ENCODE measurements at places on chromosomes 13 and 19. TPM values are rescaled to one million over a fixed set of nuclear protein-coding genes. Genes with fewer than 3 reads are reported as not detected.
A peak's percentile ranks its signal among the peaks of the same experiment; 100 is the strongest.

DNA sequence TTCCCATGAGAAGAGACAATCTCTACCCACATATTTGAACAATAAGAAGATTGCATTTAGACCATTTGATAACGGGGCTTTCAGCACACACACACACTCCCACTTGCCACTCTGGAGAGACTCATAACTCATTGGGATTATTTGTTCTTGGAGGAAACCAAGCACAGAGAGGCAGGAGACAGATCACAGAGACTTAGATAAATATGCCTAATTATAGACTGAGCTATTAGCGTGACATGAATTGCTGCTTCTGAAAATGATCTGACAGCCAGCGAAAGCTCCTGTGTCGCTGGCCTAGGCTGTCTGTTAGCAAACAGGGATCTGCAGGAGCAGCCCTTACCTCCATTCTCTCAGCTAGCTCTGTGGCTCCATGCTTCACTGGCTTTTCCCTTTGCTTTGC, 111.4 kb downstream of the CCNA1 start:
- H3K27ac ChIP-seq, result no peak overlapping the region
- H3K4me3 ChIP-seq, result no peak overlapping the region
- H3K36me3 ChIP-seq, result no peaks in the 10 kb centered on the region
- no peaks in the 10 kb centered on the region for H3K4me1 ChIP-seq

DNA sequence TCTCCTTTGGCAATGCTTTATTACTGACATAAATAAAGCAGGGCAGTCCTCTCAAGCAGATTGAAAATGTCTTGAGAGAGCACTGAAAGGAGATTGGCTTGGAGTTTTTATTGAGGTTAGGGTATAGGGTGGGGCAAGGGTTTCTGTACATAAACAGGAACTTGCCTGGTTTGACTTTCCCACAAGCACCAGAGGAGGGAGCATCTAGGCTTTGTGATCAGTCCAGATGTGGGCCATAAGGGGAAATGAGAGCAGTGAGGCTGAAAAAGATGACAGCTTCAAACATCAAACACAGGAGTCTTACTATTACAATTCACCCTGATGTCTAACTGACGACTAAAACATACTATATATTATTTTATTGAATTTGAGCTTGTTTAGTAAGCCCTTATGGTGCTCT, 260.9 kb downstream of the MTUS2 start:
- no peak overlapping the region for H3K4me3 ChIP-seq
- H3K4me1 ChIP-seq, result no peaks in the 10 kb centered on the region
- no peaks in the 10 kb centered on the region for H3K27me3 ChIP-seq
- no peak for DNase-seq

The ZNF816 gene
- 10.2 TPM for total RNA-seq

- no peak overlapping the region for H3K4me3 ChIP-seq
- H3K4me1 ChIP-seq, result no peaks in the 10 kb centered on the region
- no peaks in the 10 kb centered on the region for H3K27me3 ChIP-seq
- no peak overlapping the region for H3K27ac ChIP-seq
- no peaks in the 10 kb centered on the region for H3K36me3 ChIP-seq
- DNase-seq, result no peak
These were observed 34.5 kb downstream of the SPRY2 start for GRCh38 chr13:80306337-80306972.

GRCh38 chr13:46553521-46553885, 533 bp downstream of the LRCH1 start:
- H3K4me1 ChIP-seq, result peaks cover 20% of the 10 kb centered on the region
- peak overlapping the region; percentile 63 for H3K27ac ChIP-seq
- no peaks in the 10 kb centered on the region for H3K27me3 ChIP-seq
- DNase-seq, result no peak
- H3K36me3 ChIP-seq, result no peaks in the 10 kb centered on the region
- peak overlapping the region; percentile 77 for H3K4me3 ChIP-seq

- H3K4me3 ChIP-seq, result peak overlapping the region; percentile 6
- peak overlapping the region; percentile 12 for H3K27ac ChIP-seq
- H3K4me1 ChIP-seq, result peaks cover 31% of the 10 kb centered on the region
- no peaks in the 10 kb centered on the region for H3K27me3 ChIP-seq
- H3K36me3 ChIP-seq, result no peaks in the 10 kb centered on the region
These were observed 6.2 kb downstream of the MYO1F start for GRCh38 chr19:8571006-8571411.

DNA sequence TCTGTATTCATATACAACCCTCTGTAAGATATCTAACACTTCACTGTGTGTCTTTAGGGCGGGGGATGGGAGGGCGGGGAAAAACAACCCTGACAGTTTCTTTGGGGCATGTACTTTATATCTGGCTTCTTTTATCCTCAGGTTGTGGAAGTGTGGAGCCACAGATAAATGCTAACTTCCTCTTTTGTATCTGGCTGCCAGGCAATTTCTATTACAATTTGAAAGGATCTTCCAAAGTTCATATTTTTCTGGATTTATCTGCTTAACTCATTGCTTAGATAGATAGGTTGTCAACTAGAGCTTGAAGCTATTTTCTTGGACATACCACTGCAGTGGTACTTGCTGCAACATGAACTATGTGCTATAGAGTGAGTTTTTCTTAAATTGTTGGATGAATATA, 393.0 kb downstream of the LMO7 start:
- peaks cover 2% of the 10 kb centered on the region for H3K4me1 ChIP-seq
- no peaks in the 10 kb centered on the region for H3K36me3 ChIP-seq
- no peaks in the 10 kb centered on the region for H3K27me3 ChIP-seq
- H3K27ac ChIP-seq, result no peak overlapping the region
- no peak overlapping the region for H3K4me3 ChIP-seq

The ZSCAN4 gene
- total RNA-seq, result not detected

DNA sequence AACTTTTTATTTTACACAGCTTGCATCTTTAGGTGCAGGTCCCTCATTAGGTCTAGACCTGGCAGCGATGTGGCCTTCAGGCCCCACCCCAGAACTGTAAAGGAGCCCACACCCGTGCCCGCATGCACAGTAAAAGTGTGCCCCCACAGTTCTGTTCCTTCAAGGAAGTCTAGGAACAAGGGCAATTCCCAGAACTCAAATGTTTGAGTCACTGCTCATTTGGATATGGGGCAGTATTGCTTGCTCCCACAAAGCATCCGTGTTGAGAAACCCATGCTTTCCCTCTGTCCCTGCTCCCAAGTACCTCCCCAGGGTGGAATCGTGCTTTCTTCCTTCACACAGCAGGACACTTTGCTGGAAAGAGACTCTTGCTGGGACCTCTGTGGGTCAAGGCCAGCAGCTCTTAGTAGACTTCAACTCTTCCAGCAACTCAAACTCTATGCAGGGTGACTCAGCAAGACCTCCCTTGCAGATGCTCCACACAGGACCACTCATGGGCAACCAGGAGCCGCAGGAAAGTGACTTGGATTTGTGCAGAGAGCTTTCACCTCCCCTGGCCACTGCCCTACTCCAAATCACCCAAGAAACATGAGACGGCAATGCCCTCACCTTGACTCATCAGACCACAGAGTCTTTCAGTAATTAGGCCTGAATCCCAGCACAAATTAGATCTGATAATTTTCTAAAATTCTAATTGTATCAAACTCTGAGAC, 12.3 kb downstream of the SLC7A1 start:
- H3K36me3 ChIP-seq, result peaks cover 12% of the 10 kb centered on the region
- peak overlapping the region; percentile 5 for H3K27ac ChIP-seq
- no peaks in the 10 kb centered on the region for H3K27me3 ChIP-seq
- no peak overlapping the region for H3K4me3 ChIP-seq
- peak; percentile 62 for DNase-seq
- H3K4me1 ChIP-seq, result peaks cover 14% of the 10 kb centered on the region

DNA sequence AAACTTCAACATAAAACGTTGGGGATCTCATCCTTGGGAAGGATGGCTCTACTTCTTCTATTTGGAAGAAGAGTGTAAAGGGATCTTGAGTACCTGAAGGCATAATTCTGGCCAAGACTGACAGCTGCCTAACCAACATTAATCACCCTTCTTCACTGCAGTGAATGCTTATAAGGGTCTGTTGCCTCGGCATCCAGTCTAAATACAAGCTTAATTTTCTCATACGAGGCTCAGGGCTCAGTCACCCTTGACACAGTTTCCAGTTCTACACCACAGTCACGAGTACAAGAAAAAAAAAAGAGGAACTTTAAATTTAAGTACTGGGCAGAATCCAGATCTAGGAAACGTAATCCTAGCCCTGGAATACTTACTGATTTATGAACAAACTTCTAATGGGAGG, 9.0 kb downstream of the FPR3 start:
- peaks cover 54% of the 10 kb centered on the region for H3K4me1 ChIP-seq
- no peak overlapping the region for H3K27ac ChIP-seq
- no peaks in the 10 kb centered on the region for H3K36me3 ChIP-seq
- H3K4me3 ChIP-seq, result no peak overlapping the region
- DNase-seq, result peak; percentile 14
- no peaks in the 10 kb centered on the region for H3K27me3 ChIP-seq

The PCP2 gene
- total RNA-seq, result not detected

The POLRMT gene
- 60.5 TPM for total RNA-seq
